Stimulated activated CD4-positive, alpha-beta T cell treated with anti-CD3 and anti-CD28 coated beads, Interleukin-12 subunit alpha, Interleukin-12 subunit beta, amount 100 ng/mL, for 48 hours (primary cell): ENCODE measurements at places on chromosomes 7 and 10.

DNA sequence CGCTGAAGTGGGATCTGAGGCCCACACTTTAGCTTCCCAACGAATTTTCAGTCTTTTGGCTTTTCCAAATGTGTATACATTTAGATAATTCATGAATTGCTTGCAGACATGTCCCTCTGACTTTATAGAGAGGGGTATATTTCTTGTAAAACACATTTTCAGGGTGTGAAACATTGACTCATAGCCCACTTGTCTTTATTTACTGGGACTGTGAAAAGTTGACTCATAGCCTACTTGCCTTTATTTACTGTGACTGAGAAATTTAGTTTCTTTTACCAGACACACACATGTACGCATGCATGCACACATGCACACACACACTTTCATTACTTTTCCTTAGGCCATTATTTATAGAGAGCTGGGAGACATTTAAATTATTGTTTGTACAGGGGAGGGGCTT is 79.1 kb downstream of the VTI1A start:
- DNase-seq = no peak

DNA sequence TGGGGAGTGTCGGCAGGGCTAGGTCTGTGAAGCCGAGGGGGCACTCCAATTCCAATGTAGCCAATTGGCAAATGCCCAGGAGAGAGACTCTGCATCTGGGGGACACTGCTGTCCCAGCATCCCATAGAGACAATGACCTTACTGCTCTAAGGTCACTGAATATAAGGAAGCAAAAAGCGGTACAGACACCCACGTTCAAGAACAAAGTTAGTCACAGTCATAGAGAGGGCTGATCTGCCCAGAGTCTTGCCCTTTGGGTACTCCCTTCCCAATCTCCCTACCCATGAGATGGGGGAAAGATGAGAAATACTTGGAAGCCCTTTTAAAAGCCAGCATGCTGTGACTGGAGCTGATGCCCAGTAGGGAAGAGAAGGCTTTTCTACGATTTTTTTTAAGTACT is 76.3 kb upstream of the GSDME start:
- no peak for DNase-seq

- no peak for DNase-seq
Measured at GRCh38 chr7:76074972-76075370, 27.1 kb downstream of the MDH2 start.

- DNase-seq = no peak
Measured at GRCh38 chr10:68446179-68446578, 25.6 kb downstream of the DNA2 start.

DNA sequence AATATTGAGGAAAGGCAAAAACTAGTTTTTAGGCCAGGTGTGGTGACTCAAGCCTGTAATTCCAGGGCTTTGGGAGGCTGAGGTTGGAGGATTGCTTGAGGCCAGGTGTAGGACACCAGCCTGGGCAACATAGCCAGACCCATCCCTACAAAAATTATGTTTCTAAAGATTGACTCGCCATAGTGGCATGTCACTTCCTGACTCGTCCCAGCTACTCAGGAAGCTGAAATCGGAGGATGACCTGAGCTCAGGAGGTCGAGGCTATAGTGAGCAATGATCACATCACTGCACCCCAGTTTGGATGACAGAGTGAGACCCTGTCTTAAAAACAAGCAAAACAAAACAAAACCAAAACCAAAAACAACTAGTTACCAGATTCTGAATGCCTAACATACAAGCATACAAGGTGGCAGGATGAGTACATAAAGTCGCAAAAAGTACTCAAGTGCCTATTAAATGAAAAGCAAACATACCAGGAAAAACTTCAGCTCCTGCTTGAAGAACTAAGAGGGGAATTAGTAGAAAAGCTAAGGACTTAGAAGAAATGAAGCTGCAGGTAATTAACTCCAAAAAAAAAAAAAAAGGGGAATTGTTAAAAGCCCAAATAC is 14.1 kb downstream of the ZNF398 start:
- DNase-seq = no peak
